Right ventricle myocardium superior (tissue), 1 donor: ENCODE measurements at places on chromosomes 5 and 9.

DNA sequence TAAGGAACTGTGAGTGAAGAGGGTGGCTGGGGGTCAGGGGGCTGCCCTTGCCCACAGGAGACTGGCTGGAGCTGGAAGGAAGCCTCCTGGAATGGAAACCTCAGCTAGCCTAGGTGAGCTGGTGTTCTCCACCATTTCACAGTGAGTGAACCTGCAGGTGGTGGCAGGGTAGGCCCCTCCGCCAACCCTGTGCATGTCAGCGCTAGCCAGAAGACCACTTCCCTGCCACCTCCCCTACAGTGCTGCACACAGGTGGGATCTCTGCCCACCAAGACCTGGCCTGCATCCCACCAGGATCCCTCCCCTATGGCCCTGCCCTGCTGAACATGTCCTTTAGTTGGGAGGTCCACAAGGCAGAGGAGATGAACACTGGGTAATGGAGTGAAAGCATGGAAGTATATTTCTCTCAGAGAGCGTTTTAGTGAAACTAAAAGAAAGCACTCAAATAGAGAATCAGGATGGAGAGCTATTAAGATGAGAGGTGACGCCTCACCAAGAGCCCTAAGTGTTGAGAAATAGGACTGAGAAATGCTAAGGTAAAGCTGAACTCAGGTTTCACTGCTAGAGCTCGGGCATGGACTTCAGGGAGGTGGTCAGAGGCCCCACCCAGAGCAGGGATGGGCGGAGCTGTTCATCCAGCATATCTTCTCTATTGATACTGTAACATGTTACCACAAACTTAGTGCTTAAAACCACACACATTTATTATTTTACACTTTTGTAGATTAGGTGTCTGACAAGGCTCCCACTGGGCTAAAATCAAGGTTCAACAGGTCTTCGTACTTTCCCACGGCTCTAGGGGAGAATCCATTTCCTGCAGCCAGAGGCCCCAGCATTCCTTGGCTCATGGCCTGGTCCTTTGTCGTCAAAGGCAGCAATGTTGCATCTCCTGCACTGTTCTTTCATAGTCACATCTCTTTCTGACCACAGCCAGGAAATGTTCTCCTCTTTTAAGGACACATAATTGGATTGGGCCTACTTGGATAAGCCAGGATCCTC, 83.2 kb downstream of the DIRAS2 start:
- no peak for DNase-seq

DNA sequence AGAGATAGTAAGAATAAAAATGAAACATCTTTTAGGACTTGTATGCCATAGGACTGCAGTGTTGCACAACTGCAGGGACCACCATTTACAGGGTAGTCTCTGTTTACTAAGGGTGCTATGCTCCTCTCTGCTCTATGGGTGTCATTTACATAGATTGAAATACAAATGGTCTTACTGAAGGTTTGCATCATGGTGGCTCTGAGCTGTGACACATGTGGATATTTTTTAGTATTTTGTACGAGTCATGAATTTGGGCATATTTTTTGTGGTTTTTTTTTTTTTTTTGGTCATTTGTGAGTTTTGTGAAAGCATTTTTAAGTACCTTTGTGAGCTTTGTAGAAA, 47.4 kb downstream of the CSNK1G3 start:
- DNase-seq: no peak

DNA sequence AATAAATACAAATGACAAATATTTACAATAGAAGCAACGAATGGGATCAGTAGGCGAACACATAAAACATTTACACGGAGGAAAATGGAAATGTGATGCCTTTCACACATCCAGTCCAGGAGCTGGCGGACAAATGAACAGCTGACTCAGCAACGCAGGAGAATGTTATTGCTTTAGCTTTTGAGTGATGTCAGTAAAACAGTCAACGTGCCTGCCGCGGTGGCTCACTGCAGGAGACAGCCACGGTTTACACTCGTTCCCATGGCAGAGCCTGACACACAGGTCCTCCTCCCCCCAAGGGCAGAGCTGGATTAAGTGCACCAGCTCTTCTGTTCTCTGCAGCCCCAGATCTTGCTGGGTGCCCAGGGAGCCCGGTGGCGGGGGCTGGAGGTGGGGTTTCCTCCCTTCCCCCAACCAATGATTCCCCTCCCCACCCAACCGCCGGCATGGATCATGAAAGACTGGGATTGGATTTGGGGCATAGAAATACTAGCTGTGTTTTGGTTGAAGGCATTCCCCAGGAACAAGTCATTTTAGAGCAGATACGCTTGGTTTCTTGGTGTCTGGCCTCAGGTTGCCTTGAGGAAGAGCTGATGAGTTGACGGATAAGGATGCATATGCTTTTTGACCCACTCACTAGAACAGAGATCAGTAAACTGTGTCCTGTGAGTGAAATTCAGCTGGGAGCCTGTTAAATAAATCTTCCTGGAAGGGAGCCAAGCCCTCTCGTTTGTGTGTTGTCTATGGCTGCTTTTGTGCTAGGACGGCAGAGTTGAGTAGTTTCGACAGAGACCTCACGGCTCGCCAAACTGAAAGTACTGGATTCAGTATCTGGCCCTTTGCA, 12.5 kb downstream of the STC2 start:
- DNase-seq: no peak

GRCh38 chr5:82720213-82721086, 356.7 kb downstream of the TMEM167A start:
- no peak for DNase-seq

DNA sequence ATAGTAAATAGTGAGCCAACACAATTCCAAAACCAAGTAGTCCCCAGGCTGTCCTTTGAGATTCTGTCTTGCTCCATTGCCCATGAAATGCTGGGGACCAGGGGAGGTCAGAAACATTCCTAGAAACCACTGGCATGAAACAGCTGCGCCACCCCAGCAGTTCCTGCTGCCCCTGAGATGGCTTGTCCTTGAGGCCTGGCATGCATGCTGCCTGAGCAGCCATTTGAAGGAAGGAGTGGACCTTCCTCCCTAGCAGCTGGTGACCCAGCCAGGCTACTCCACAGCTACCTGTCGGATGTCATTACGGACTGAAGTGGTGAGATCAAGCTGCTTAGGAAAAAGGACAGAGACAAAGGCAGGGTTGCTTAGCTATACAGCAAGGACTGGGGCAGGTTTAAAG, 260.6 kb downstream of the DENND1A start:
- DNase-seq: no peak

DNA sequence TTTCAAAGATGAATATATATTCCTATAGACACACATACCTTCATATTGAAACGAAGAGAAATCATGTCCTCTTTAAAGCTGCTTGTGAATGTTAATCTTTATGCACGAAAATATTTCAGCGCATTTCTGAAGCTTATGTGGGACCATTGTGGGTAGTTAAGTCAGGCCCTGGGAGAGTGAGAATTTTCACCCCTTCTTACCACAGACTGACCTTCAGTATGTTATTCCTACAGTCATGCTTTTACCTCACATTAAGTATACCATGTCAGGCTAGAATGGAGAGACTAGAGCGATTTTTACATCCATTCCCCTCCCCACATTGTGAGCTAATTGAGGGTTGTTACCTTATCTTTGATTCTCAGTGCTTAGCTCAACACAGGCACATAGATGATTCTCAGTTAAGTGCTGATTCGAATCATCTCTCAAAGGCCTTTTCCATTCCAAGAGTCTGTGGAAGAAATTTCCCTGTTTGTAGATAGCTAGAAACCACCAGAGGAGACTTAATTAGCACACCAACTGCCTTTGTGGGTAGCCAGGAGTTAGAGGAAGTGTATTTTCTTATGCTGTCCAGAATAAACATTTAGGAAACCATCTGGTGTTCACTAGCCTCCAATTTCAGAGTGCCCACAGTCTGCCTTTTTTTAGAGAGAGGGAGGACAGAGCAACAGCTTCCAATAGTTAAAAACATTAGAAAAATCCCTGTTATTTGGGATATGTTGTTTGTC, 110.5 kb downstream of the MEGF10 start:
- DNase-seq: no peak

DNA sequence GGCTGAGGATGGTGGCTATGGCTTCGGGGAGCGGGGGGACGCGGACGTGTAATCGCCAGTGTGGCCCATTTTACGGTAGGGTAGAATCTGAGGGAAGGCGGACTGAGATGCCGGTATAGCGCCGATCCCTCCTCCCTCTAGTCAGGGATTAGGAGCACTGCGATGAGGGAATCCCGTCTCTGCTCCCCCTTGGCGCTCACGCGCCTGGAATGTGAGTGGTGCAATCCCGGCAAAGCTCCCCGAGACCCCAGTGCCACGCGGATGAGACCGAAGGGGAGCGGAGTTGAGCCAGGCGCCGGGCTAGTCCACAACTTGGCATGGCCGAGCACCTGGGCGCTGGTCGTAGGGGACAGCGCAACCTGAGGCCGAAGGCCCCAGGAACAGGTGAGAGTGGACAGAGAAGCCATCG, 2.2 kb downstream of the NPR3 start:
- DNase-seq: no peak

DNA sequence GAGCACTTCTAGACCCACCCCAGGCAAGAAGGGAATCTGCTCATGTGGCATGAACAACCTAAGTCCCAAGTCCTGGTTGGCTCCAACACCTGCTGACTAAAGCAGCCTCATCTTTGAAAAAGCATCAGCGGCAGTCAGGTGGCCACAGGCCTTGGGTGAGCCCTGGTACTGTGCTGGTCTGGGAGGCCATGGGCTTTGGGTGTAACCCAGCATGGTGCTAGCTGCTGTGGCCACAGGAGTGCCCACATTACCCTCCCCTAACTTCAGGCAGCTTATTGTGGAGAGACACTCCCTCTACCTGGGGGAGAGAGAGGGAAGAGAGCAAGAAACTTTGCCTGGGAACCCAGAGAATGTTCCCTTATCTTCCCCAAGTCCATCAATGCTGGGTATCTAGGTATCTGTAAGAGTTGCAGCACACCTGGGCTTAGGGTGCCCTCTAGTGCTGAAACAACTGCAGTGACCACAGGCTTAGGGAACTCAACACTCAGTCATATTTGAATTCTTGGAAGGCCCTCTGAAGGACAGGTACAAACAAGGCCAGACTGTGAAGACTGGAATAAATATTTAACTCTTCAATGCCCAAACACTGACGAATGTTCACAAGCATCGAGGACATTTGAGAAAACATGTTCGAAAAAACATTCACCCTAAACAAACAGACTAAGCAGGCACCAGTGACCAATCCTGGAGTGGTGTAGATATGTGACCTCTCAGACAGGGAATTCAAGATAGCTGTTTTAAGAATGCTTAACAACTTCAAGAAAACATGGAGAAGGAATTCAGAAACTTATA, 69.9 kb upstream of the OR2K2 start:
- no peak for DNase-seq

DNA sequence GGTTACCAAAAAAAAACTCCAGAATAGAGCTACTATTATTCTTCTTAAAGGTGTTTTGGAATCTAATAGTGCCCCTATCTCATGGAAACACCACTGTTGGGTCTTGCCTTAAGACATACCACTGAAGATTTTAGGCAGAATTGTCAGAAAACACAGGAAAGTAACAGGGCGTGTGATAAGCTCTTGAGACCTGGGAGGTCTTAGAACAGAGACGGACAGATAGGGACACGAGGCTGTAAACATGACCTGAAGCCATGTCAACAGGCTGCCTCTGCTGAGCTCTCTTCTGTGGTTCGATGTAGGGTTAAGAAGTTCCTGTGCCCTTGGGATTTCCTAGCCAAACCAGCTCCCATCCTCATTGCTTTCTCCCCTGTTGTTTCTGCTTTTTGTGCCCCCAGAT, 69.3 kb downstream of the CTSL start:
- no peak for DNase-seq

DNA sequence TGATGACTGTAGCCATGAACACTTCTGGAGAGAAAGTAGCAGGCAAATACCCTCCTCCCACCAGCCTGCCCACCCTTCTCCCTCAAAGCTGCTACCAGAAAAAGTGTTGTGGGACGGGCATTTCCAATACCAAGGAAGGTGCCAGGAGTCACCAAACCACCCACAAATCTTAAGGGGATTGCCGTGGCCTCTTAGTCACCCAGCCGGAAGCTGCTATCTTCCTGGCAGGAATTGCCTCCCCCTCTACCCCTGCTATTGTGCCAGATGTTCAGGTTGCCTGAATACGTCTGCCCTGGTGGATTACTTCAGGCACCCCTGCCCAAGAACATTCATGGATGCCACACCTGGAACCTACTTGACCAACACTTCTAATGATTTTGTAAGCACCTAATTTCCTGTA, 156.1 kb downstream of the TTC39B start:
- DNase-seq: no peak

DNA sequence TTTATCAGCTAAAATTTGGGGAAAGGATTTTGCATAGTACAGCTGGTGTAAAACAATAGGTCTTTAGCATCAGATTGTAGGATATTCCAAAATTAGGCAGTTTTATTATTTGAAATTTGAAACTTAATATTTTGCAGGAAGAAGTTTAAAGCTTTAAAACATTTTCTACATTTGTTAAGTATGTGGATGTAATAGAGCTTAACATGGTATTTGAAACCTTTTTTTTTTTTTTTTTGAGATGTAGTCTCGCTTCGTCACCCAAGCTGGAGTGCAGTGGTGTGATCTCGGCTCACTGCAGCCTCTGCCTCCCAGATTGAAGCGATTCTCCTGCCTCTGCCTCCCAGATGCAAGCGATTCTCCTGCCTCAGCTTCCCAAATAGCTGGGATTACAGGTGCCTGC, 2.9 kb downstream of the DENND4C start:
- no peak for DNase-seq

DNA sequence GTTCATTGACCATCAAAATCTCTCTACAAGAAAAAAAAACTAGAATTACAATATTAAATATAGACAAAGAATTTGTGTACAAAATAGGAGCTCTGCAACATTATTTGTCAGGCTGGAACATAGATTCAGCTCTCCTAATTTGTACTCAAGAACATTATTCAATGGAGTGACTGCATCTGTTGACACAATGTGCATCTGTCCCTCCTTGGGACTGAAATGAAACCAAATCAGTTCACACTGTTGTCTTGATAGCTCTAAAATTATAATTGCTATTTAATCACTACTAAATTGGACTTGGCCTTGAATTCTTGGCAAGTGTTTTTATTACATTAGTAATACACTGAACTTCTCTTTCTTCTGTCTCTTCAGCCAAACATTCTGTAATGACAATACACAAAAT, 47.7 kb downstream of the FTMT start:
- DNase-seq: no peak

- no peak for DNase-seq
Measured at GRCh38 chr9:7118633-7119032, 360.9 kb downstream of the KDM4C start.

- no peak for DNase-seq
Measured at GRCh38 chr9:84490842-84491325, 150.3 kb upstream of the SLC28A3 start.

GRCh38 chr5:138911441-138911840, 36.3 kb upstream of the LRRTM2 start:
- no peak for DNase-seq

GRCh38 chr9:133170716-133171115, 7.0 kb upstream of the GBGT1 start:
- DNase-seq: no peak

DNA sequence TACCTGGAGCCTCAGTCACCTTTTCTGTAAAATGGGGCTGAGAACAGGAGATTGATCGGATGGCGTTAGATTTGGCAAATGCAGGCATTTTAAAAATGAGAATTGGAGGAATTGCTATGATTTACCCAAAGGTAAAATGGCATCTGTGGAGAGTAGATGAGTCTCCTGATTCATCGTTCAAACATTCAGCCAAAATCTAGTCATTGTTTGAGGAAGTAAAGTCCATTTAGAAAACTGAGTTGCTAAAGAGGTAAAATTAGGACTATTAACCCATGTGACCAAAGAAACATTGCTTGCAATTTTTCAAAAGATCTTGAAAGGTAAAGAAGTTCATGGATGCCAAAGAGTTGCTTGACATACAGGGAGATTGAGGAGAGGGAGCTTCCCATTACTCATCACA, 69.7 kb downstream of the ZNF462 start:
- no peak for DNase-seq
